ENCODE measurements at places on chromosomes 1 and 21. TPM values are rescaled to one million over a fixed set of nuclear protein-coding genes. Genes with fewer than 3 reads are reported as not detected.

The SMPDL3B gene
- 0.24 TPM for polyA plus RNA-seq

The IVL gene
- not detected for polyA plus RNA-seq

The OR14K1 gene
- polyA plus RNA-seq = not detected

The MSH4 gene
- not detected for polyA plus RNA-seq

The ZNF683 gene
- polyA plus RNA-seq = not detected

The ANGPTL1 gene
- polyA plus RNA-seq = not detected

The ODR4 gene
- 8.2 TPM for polyA plus RNA-seq

The S100A12 gene
- not detected for polyA plus RNA-seq

The LMX1A gene
- not detected for polyA plus RNA-seq

The TPTE gene
- polyA plus RNA-seq = not detected

The GPR25 gene
- 21.4 TPM for polyA plus RNA-seq
